ENCODE measurements at places on chromosomes 4 and X.

DNA sequence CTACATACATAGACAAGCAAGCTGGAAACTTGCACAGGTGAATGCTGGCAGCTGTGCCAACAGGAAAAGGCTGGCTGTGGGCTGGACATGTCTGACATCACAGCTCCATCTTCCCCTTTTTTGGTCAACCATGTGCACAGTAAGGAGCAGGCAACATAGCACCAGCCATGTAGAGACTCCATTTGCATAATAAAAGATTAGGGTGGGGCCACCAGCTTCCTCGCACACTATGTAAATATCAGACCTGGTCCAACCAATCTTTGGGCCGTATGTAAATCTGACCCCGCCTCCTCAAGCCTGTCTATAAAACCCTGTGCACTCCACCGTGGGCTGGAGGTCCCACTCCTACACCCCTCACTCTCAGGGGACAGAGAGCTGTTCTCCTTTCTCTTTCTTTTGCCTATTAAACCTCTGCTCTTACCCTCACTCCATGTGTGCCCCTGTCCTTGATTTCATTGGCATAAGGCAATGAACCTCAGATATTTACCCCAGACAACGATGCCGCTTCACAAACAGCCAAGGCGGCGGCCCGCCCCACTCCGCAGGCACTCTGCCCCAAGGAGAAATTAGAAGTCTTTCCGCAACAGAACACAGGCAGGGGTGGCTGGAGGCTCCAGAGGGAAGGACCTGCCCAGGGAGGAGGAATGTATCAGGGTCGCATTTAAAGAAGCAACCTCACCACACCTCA lies 862.2 kb downstream of the TRIML1 start:
- no peak for DNase-seq

GRCh38 chr4:7539659-7540058 lies 104.9 kb upstream of the PSAPL1 start:
- DNase-seq = no peak

- DNase-seq = no peak
Measured at GRCh38 chrX:112645774-112646173, 34.0 kb downstream of the LHFPL1 start.

GRCh38 chr4:117063961-117064696 lies 21.2 kb downstream of the TRAM1L1 start:
- no peak for DNase-seq

GRCh38 chrX:15413101-15413500 lies 28.9 kb upstream of the VEGFD start:
- DNase-seq = no peak

DNA sequence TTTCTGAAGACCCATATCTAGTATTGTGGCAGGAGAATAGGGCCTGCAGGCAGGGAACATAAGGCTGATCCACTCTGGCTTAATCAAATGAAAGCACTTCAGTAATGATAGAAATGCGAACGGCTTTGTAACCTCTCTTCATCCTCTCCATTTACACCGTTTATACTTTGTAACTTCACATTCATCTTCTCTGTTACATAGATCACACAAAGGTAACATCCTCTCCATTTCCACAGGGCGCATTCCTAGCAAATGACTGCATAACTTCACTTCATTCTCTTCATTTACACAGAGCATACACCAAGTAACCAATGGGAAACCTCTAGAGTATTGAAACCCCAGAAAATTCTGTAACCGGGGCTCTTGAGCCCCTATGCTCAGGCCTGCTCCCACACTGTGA lies 65.5 kb upstream of the SLC34A2 start:
- DNase-seq = no peak

DNA sequence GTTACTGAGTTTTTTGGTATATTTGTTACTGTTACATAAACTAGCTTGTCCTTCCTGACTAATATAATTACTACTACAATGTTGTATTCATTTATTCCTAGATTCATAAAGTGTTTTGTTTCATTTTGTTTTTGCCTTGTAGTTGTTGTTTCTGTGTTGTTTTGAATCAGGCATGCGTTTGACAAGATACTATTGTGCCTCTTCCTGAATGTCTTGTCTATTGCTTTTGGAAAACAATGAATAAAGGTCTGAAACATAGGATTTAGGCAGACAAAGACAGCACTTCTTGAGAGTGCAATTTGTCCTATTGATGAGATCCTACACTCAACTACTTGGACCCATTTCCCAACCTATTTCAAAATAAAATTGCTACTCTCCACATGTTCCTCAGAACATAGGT lies 630.4 kb upstream of the BOD1L1 start:
- DNase-seq = no peak

- no peak for DNase-seq
Measured at GRCh38 chr4:77178560-77178959, 21.6 kb downstream of the CCNG2 start.

GRCh38 chrX:3581609-3582108 lies 131.8 kb downstream of the PRKX start:
- DNase-seq = no peak

DNA sequence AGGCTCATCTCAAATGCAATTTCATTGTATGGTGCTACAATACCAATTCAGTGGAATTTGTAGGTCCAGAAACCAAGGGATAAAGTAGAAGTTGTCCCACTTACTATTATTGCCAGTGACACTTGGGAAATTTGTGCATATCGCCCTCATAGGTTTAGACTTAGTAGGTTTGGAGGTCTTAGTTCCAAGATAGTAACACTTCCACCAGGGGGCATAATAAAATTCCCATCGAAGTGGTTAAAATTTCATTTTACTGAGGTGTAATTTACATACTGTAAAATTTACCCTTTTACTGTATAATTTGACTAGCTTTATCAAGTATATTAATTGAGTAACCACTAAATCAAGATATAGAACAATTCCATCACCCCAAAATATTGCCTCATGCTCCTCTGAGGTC lies 174.6 kb downstream of the INPP4B start:
- no peak for DNase-seq

GRCh38 chr4:2388429-2389182 lies 29.8 kb downstream of the ZFYVE28 start:
- no peak for DNase-seq

DNA sequence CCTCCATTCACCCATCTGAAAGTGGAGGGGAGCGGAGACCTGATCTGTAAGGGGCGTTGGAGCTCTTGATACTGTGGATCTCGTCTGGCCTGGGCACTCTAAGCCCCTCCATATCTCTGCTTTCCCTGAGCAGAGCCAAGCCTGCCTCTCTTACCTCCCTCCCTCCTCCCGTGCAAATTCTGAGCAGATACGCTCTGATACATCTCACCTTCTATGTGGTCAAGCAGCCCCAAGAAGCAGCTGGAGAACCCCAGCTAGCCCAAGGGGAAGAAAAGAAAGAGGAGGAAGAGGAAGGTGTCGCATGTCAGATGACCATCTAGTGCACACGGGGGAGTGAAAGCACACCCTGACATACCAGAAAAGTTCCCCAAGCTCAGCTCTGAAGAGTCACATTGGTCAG lies 1.9 kb upstream of the DGAT2L6 start:
- DNase-seq = no peak

DNA sequence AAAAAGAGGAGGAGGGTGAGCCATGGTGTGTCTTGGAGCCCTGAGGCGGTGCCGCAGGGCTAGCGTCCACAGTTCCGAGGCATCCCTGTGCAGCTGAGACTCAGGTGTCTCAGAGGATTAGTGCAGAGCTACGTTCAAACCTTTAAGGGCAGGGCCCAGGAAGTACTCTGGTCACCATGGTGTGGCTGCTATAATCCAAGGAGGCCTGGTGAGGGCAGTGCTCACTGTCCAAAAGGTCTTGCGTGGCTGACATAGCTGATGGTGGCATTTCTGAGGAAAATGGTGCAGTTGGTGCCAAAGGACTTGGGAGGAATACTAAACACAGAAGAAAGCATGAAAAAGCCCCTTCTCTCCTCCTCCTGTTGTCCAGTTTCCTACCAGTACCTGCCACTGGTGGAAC lies 146.9 kb downstream of the DCHS2 start:
- DNase-seq = no peak

Measured in activated naive CD4-positive, alpha-beta T cell (primary cell).